Activated CD4-positive, alpha-beta T cell treated with anti-CD3 and anti-CD28 coated beads, Interleukin-2, Interleukin-6, amounts not matched to agents 100 ng/mL and 50 ng/mL, durations not matched to agents 16 hours and 8 hours (primary cell): ENCODE measurements at places on chromosomes 7 and 10.

GRCh38 chr7:78195281-78195680 is 396.7 kb downstream of the PHTF2 start:
- no peak for DNase-seq

GRCh38 chr7:150514748-150515222 is at the start of gene GIMAP7:
Gene GIMAP7, plus strand, starts transcription at chr7:150514872. Its CDS starts 5,103 bp downstream, at chr7:150519975.
- peak; percentile 77 for DNase-seq

GRCh38 chr7:130350945-130351790 is 6.6 kb downstream of the CPA5 start:
- DNase-seq = no peak

DNA sequence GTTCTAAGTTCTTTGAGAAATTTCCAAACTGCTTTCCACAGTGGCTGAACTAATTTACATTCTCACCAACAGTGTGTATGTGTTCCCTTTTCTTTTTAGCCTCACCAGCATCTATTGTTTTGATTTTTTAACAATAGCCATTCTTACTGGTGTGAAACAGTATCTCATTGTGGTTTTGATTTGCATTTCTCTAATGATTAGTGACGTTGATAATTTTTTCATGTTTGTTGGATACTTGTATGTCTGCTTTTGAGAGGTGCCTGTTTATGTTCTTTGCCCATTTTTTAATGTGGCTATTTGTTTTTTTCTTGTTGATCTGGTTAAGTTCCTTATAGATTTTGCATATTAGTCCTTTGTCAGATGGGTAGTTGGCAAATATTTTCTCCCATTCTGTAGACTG is 191.4 kb downstream of the AGMO start:
- no peak for DNase-seq

DNA sequence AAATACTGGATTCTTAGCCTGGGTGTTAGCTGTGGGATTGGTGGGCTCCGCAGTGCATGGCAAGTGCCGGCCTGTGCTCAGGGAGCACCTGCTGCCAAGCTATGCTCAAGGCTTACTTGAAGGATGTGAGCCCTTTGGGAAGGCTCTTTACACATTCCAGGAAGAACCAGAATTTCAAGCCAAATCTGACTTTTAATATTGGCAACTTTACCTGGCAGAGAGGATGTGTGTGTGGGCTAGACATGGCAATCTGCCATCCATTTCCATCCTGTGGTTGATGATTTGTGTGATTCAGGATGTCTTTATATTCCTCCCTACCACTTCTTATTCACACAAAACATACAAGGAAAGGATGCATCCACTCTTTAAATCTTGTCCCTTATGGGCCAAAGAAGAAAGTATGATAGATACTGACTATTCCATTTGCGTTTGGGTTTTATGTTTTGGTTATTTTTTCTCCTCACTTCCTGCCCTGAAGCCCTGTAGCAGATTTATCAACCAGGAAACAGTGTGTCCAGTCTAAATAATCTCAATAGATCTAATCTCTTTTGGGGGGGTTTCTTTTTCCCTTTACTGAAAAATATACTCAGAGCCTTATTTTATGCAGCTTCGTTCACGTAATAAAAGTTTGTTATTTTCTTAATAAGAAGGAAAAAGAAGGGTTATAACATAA is 247.1 kb downstream of the COBL start:
- DNase-seq = no peak

- DNase-seq = no peak
These were observed 183.5 kb downstream of the POM121L12 start for GRCh38 chr7:53218730-53219504.

- DNase-seq = no peak
These were observed 42.9 kb upstream of the PSAP start for GRCh38 chr10:71893920-71894319.

DNA sequence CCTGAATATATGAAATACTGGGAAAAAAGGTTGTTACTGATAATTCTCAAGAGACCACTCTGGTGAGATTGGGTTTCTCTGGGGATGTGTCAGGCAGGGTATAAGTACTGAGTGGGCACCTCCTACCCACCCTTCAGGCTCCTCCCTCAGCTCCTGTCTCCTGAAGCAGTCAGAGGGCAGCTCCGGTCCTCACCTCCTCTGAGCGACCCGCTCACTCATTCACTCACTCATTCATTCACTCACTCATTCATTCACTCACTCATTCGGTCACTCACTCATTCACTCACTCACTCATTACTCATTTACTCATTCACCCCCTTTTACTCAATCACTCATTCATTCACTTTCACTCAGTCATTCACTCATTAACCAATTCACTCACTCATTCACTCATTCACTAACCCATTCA is 6.9 kb upstream of the PFKP start:
- no peak for DNase-seq

GRCh38 chr10:48835781-48836180 is 103.9 kb downstream of the LRRC18 start:
- DNase-seq = no peak

GRCh38 chr10:95288303-95288702 is 2.5 kb downstream of the PDLIM1 start:
- no peak for DNase-seq

DNA sequence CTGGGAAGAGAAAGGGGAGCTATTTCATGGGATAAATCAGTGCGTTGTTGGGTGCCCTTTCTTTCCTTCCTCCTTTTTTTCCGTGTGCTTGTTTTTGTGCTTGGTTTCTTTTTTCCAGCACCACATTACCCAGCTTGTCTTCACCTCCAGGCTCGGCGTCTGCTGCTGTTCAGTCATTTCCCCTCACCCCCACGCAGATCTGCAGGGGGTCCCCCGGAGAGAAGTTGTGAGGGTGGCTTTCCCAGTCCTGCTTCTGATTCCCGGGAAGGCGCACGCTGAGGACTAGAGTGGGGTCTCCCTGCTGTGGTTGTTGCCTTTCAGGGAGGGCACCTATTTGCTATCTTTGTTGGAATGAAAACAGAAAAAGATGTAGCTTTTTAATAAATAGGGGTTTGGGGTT is 1.6 kb downstream of the CAMK1D start:
- DNase-seq = no peak

GRCh38 chr10:110788620-110789385 is 82.9 kb upstream of the PDCD4 start:
- DNase-seq = no peak

DNA sequence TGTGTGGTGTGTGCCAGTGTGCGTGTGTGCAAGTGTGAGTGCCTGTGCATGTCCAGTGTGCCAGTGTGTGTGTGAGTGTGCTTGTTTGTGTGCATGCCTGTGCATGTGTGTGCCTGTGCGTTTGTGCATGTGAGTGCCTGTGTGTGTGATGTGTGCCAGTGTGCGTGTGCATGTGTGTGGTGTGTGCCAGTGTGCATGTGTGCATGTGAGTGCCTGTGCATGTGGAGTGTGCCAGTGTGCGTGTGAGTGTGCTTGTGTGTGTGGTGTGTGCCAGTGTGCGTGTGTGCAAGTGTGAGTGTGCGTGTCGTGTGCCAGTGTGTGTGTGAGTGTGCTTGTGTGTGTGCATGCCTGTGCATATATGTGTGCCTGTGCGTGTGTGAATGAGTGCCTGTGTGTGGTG is 33.8 kb downstream of the ADGRA1 start:
- no peak for DNase-seq

GRCh38 chr10:126690534-126690933 is 20.0 kb upstream of the C10orf90 start:
- no peak for DNase-seq

DNA sequence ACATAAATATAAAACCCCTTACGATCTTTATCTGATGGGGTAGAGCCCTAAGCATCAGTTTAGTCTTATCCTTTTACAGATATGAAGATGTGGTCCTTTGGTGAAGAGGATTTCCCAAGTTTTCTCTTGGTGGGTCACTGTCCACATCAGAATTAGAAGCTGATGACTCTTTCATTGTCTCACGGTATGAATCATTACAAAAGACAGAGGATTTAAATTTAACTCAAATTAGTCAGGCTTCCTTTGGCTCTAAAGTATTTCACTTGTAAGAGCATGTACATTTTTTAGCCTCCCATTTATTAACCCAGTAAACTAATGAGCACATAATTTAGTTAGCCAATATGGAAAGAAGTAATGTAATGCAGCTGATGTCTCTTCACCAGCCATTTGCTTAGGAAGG is 49.9 kb upstream of the TMEM26 start:
- no peak for DNase-seq

GRCh38 chr7:70390251-70390650 is 741.7 kb upstream of the GALNT17 start:
- DNase-seq = no peak

DNA sequence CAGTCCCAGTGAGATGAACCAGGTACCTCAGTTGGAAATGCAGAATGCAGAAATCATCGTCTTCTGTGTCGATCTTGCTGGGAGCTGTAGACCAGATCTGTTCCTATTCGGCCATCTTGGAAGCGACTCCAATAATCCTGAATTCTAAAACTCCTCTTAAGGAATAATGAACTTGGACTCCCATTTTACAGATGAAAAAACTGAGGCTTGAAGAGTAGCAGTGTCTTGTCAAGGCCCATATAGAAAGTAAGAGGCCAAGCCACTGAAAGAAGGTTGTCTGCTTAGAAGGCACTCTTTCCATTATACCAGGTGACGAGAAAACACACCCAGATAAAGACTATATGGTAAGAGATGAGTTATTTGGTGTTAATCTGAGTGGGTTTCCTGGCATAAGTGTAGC is 148.6 kb upstream of the LAMB4 start:
- no peak for DNase-seq

GRCh38 chr7:135888740-135889139 is 88.4 kb downstream of the MTPN start:
- no peak for DNase-seq

DNA sequence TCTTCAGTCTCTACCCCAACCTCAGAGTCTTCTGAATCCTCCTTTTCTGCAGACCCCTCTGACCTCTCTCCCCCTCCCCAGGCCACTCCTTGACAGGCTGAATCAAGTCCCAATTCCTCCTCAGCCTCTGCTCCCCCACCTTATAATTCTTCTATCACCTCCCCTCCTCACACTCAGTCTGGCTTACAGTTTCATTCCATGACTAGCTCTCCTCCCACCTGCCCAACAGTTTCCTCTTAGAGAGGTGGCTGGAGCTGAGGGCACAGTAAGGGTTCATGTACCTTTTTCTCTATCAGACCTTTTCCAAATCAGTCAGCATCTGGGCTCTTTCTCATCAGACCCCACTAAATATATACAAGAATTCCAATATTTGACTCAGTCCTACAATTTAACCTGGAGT is 14.6 kb upstream of the LRRC61 start:
- DNase-seq = no peak

DNA sequence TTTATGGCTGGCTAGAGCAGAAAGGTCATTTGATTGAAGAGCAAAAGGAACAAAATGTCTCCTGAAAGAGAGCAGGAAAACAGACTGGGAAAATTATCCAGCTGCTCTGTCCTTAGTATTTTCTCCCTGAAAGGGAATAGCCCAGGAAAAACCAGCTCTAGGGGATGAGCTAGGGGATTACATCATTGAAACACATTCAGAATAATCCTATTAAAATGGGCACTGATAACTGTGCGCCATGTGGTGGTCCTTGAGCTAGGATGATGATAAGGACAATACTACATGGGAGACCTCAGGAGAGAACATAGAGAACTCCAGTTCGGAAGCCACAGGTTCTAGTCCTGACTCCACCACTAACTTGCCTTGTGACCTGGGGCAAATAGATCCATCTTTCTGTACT is 873.8 kb downstream of the TYW1 start:
- DNase-seq = no peak

DNA sequence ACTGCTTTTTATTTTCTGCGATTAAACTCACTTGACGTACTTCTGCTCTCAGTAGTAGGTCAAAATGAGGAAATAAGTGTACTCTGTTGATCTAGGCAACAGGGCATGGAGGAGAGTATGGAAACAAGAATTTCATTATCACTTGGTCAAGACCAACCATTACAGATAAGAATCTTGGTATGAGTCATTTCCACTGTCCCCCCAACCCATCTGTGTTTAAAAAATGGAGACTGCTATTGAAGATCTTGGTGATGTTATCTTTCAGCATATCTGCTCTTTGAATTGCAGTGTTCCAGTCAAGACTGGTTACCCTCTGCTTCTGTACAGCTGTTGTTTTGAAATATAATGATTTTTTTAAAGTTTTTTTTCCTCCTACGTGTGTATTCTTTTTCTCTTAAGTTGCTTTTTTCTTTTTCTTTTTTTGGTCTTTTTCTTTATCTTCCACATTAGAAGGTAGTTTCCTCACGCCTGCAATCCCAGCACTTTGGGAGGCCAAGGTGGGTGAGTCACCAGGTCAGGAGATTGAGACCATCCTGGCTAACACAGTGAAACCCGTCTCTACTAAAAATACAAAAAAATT is 11.7 kb downstream of the STAM start:
- peak; percentile 67 for DNase-seq

DNA sequence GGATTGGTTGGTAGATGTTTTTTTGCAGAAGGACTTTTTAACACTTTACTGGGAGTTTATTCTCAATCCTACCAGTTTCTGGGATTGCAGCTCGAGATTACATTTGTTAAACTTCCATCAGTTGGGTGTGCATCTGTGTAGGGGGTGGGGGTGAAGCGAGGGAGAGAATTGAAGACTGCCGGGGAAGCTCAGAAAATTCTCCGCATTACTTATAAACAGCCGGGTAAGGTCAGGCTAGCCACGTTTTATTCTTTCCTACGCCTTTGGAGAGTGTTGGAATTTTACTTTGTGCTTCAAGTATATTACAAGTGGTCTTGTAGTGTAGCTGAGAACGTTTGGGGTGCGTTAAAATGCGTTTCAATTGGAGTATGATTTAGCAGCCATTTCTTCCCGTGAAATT is 1.1 kb downstream of the PALS2 start:
- DNase-seq = no peak

GRCh38 chr10:118062798-118063238 is 16.1 kb upstream of the RAB11FIP2 start:
- no peak for DNase-seq

GRCh38 chr10:13732465-13732881 is 145.7 kb downstream of the PRPF18 start:
- DNase-seq = no peak

GRCh38 chr7:149195180-149196150 is at the start of gene ZNF282:
Gene ZNF282, plus strand, starts transcription at chr7:149195546. Its CDS starts 44 bp downstream, at chr7:149195590.
- DNase-seq = peak; percentile 90

GRCh38 chr7:140441519-140441918 is 37.7 kb downstream of the RAB19 start:
- no peak for DNase-seq

DNA sequence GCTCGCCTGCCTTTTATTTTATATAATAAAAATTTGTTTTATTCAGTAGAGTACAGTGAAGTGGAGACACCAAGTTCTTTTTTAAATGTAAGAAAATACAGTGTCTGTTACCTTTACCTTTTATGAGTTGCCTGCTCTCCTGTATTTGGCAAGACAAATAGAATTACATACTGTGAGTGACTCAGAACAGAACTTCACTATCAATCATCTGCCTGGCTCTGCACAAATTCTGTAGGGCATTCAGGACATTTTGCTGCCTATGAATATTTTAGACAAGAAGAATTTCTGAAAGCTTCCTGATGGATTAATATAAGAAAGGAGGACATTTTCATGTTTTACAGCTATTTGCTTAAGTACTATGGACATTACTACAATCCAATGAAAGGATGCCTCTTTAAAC is 135.4 kb upstream of the PHF14 start:
- DNase-seq = peak; percentile 14

- no peak for DNase-seq
These were observed 24.9 kb upstream of the TNRC18 start for GRCh38 chr7:5448378-5449037.

- DNase-seq = no peak
These were observed 7.6 kb downstream of the IQCE start for GRCh38 chr7:2566348-2566889.

- DNase-seq = no peak
These were observed 14.7 kb upstream of the OAT start for GRCh38 chr10:124433461-124433860.

GRCh38 chr7:76998285-76998589 is 33.9 kb downstream of the SPDYE17 start:
- DNase-seq = no peak
